ENCODE measurements at places on chromosomes 16 and 17. TPM values are rescaled to one million over a fixed set of nuclear protein-coding genes. Genes with fewer than 3 reads are reported as not detected.

The CCL8 gene
- total RNA-seq: 1.00 TPM

GRCh38 chr16:73166947-73167550 is 119.1 kb upstream of the ZFHX3 start:
- no peak for DNase-seq

DNA sequence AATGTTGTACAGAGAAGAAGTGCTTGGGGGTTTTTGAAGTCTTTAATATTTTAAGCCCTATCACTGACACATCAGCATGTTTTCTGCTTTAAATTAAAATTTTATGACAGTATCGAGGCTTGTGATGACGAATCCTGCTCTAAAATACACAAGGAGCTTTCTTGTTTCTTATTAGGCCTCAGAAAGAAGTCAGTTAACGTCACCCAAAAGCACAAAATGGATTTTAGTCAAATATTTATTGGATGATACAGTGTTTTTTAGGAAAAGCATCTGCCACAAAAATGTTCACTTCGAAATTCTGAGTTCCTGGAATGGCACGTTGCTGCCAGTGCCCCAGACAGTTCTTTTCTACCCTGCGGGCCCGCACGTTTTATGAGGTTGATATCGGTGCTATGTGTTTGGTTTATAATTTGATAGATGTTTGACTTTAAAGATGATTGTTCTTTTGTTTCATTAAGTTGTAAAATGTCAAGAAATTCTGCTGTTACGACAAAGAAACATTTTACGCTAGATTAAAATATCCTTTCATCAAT is 57.8 kb downstream of the HLF start:
- no peak for DNase-seq

DNA sequence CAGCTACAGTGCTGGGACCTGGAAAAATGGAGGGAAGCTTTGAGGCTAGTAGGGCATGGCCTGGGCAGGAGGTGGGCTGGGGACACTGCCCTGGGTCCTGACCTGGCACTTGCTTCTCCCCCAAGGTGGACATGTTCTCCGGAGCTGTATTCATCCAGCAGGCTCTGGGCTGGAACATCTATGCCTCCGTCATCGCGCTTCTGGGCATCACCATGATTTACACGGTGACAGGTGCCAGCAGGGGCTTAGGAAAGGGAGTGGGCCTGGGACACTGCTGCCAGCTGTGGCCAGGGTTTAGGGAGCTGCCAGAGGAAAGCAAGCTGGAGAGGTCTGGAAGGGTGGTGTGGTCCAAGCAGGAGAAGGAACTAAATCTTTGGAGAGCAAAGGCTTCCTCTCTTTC is 3.1 kb downstream of the SLC5A2 start:
- DNase-seq: no peak

DNA sequence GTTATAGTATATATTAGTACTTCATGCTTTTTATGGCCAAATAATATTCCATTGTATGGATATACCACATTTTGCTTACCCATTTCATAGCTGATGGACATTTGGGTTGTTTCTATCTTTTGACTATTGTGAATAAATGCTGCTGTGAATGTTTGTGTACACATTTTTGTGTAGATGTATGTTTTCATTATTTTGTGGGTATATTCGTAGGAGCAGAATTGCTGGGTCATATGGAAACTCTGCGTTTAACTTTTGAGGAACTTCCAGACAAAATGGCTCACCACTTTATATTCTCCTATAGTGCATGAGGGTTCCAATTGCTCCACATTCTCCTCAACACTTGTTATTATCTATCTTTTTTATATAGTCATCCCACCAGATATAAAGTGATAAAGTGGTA is 88.6 kb downstream of the CCT6B start:
- no peak for DNase-seq

DNA sequence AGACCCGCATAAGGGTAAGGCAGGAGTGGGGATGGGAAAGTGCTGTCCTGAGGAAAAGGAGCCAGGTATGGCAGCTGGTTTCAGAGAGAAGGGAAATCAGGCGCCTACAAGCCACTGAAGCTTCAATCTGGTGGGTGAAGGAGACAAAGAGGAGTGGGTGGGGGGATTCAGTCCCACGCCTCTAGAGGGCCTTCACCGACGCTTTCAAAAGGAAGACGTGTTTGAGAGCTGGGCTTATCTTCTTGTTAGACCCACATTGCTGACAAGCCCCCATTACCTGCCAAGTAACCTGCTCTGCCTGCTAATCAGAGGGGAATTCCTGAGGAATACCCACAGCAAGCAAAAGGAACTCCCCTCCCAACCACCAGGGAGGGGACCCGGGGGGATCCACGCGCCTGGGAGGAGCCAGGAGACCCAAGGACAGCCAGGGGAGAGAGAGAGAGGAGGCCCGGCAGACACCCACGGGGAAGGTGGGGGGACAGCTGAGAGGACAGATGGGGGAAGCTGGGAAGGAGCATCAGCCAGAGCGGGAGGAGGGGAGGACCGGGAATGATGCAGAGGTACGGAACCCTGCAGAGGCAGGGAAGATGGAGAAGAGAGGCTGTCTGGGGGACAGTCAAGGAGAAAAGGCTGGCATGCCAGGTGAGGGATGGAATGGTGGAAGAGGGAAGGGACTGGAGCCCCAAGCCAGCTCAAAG is 1.0 kb downstream of the MTMR4 start:
- no peak for DNase-seq

The PERCC1 gene
- total RNA-seq: not detected

- DNase-seq: no peak
These were observed 369.8 kb downstream of the UTP18 start for GRCh38 chr17:51630101-51630671.

The CNGB1 gene
- total RNA-seq: not detected

- peak; percentile 75 for DNase-seq
These were observed 32.6 kb downstream of the RAI1 start for GRCh38 chr17:17713839-17714238.

DNA sequence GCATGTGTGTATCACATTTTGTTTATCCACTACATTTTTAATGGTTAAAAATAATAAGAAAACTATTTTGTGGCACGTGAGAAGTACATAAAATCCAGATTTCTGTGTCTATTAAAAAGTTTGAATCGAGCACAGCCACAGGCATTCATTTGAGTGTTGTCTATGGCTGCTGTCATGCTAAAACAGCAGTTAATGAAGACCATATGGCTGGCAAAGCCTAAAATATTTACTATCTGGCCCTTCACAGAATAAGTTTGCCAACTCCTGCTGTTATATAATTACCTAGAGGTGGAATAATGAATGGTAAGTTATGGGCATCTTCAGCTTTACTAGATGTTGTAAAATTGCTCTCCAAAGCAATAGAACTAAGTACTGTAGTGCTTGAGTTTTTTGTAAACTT is 30.5 kb downstream of the TMEM98 start:
- no peak for DNase-seq

The RBL2 gene
- total RNA-seq: 50.1 TPM

- DNase-seq: peak; percentile 13
These were observed 227.4 kb upstream of the GSE1 start for GRCh38 chr16:85385463-85386331.

DNA sequence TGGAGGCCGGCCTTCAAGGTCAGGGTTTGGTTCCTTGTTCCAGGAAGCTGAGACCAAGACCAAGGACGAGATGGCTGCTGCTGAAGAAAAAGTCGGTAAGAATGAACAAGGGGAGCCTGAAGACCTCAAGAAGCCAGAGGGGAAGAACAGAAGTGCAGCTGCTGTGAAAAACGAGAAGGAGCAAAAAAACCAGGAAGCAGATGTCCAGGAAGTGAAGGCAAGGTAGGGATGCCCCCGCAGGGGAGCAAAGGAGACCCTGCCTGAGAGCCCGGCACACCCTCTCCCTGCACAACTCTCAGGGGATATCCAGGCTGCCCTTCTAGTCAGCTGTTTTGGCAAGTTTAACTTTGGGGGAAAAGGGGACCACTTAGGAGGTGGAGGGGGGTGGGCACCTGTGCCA is 29.0 kb downstream of the RNF213 start:
- no peak for DNase-seq

GRCh38 chr16:9000664-9001063 is 37.0 kb upstream of the USP7 start:
- DNase-seq: no peak

- DNase-seq: peak; percentile 60
These were observed 15.9 kb downstream of the CDH5 start for GRCh38 chr16:66382171-66382965.

DNA sequence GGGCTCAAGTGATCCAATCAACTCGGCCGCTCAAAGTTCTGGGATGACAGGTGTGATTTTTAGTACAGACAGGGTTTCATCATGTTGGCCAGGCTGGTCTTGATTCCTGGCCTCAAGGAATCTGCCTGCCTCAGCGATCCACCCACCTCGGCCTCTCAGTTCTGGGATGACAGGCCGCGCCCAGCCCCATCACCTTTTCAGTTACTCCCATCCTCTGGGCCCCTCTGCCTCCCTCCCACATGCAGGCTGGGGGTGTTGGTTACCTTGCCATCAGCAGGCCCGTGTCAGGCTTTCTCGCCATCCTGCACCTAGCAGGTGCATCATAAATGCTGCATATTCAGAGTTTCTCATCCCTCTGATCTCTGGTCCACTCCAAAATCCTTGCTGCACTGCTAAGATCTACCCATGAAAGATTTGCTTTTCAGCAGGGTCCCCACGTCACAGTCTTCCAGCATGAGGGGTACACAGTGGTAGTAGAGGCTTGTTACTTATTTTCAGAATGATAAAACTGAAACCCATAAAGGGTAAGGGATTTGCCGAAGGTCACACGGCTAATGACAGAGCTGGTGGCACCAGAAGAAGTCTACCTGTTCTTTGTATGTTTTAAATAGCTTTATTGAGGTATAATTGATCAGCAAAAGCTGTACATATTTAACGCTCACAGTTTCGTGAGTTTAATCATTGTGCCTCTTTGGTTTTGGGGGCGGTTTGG is 16.6 kb downstream of the PMM2 start:
- DNase-seq: no peak

GRCh38 chr16:8893976-8894690 is 12.0 kb downstream of the LITAFD start:
- DNase-seq: no peak

DNA sequence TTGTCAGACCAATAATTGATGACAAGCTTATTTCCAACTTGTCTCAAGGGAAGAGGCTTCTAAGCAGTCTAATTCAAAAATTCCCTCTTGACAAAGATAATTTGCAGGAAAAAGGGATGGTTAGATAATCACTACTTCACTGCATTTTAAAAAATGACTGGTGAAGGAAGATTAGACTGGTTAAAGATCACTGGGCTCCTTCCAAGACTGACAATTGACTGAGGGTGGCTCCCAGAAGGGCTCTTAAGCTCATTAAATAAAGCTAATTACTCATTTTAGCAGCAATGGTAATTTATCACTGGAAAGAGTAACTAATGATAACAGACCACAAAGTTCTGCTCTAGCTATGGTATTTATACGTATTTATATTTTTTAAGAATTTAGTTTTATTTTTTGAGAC is 4.4 kb upstream of the HEATR3 start:
- DNase-seq: no peak

GRCh38 chr16:78505544-78506366 is 406.3 kb downstream of the WWOX start:
- peak; percentile 76 for DNase-seq

DNA sequence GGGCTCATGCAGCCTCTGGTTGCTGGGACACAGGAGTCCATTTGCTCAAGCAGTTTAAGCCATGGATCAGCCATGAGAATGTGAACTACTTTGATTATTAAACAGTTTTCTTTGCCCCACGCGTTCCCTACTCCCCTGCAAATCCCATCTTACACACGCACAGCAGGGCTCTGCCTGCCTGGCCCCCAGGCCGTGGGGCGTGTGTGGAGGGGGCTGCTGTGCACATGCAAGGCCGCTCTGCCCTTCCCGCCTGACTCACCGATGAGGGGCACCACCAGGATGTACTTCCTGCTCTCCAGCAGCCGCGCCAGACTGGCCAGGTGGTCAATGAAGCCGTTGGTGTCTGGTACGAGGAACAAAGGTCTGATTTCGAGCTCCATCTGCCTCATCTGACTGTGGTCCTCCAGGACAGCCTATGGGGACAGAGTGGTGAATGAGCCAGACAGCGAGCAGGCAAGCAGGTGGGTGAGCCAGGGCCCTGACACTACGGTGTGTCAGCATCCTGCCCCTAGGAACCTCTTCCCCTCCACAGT is 13.7 kb downstream of the HIC1 start:
- DNase-seq: no peak

DNA sequence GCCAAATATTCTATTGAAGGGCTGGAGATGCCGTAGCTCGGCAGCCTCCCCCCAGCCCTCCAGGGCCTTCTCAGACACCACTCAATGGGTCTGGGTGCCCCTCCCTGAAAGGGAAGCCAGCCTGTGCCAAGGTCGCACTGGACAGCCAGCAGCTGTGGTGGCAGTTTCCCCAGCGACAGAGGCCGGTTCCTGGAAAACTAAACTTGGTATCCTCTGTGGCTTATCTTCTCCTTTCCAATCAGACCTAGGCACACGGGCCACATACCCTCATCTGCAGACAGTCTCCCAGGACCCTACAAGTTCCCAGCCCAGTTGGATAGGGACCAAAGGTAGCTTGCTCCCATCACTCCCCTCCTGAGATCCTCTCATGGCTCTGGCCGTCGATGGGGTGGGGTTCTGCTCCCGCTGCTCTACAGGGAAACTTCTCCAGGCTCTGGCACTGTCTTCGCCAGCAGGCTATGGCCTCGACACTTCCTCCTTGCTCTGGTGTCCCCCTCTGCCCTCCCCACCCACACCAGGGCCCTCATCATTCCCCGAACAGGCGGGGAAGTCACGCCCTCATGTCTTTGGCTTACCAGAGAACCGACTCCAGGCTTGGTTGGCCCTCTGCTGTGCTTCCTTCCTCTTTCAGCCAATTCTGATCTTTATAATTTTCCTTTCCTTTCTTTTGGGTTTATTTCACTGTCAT is 18.3 kb upstream of the IL21R start:
- DNase-seq: peak; percentile 34

GRCh38 chr16:30882429-30883310 is 11.2 kb downstream of the BCL7C start:
- no peak for DNase-seq

DNA sequence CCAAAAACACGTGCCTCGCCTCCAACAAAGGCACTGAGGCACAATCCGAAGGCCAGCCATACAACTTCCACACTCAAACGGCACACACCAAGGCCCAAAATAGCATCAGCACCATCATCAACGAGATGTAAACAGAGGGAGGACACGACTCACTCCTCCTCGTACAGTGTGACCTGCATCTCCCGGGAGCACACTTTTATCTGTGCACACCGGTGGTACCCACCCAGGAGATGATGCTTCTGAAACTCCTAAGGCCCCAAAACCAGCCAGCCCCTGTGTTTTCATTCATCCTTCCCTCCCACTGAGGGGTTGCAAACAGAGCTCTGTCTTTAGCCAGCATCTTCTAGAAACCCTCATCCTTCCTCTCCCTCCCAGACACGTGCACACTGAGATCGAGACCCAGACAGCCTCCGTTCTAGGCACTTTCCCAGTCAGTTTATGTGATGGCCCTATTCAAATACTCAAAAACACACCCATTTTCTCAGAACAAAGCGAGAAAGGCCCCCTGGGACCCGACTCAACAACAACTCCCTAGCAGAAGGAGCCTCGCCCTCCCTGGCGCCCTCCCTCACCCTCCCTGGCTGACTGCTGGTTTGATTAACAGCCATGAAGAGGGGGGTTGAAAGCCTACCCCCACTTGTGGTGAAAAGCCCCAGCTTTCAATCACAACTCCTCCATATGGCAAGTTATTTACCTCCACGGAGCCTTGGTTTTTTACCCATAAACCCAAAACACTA is 76.3 kb downstream of the GAS7 start:
- no peak for DNase-seq

Data from heart left ventricle (tissue), 16 donors.